T-helper 17 cell (primary cell): ENCODE measurements at places on chromosomes 7 and 10. TPM values are rescaled to one million over a fixed set of nuclear protein-coding genes. Genes with fewer than 3 reads are reported as not detected.

DNA sequence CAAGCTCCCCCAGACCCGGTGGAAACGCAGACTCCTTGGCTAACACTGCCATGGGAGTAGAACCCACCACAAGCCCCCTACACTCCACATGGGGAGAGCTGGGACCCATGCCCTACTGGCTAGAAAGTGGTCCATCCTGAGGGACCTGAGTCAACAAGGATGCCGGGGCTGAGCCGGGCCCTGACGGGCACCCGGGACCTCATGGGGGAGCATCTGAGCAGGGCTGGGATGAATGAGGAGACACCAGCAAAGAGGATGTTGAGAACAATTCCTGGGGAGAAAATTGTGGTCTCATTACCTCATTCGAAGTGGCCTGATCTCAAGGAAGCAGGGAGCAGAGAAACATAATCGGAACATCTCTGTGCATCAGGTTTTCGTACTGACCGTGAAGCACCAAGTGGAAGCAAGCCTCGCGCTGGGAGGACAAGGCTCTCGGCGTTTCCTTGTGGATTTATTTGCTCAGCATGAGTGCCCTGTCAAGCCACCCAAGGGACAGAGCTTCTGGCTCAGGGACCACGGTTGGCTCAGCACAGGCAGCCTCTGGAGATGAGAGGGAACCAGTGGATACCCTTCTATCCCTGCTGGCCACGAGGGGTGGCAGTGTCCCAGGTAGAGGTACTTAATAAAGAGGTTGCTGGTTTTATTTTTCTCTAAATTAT, 132.2 kb upstream of the FAM20C start:
- no peak for DNase-seq

DNA sequence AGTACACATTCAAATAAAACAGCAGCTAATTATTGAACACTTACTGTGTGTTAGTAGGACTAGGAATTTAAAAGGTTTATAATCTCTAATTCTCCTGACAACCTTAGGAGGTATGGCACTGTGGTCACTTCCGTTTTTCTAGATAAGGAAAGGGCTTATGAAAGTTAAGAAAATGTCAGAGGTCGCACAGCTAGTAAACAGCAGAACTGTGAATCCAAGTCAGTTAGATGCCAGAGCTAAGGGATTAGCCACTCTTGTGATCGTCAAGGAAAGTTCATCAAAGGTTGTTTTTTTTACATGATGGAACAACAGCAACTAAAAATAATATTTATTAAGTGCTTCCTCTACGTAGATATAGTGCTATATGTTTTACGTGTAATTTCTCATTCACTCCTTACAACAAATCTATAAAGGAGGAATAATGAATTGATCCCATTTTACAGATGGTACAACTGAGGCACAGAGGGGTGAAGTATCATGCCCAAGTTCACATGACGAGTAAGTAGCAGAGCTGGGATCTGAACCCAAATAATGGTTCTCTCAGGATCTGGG, 84.9 kb downstream of the NAMPT start:
- DNase-seq, result no peak

- DNase-seq, result no peak
Measured at GRCh38 chr10:97821308-97822038, 28.2 kb upstream of the GOLGA7B start.

DNA sequence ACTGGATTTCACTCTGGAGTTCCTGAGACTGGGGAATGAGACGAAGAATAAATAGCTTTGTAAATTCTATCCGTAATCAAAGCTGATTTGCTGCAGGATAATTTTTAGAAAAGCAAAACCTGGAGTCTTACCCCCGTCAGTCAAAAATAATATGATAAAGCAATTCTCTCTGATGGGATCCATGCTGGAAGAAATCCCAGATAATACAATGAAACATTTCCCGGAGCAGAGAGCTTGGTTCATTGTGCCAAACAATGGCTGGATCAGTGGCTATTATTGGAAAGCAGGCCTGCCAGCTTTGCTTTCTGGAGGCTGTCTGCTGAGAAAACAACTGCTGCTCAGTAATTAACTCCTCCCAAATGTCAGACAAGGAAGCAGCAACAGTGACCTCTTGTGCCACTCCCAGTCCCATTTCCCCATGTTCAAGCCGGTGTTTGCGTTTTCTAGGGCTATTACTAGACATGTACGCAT, 609.4 kb upstream of the PCDH15 start:
- no peak for DNase-seq

DNA sequence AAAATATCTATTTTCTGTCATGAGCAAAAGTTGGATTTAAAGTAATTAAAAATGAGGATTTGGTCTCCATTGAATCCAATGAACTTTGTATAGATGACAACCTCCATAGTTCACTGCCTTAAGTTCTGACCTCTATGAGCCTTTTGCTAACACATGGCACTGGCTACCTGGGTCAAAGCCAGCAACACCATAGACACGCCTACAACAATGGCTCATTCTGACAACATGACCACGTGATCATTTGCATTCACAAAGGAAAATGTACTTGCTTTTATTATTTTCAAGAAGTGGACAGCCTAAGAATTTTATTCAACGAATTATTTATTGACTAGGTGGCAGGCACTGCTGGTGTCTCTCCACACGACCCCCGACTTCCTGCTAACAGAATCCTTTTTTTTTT, 90.6 kb downstream of the CARD11 start:
- no peak for DNase-seq

DNA sequence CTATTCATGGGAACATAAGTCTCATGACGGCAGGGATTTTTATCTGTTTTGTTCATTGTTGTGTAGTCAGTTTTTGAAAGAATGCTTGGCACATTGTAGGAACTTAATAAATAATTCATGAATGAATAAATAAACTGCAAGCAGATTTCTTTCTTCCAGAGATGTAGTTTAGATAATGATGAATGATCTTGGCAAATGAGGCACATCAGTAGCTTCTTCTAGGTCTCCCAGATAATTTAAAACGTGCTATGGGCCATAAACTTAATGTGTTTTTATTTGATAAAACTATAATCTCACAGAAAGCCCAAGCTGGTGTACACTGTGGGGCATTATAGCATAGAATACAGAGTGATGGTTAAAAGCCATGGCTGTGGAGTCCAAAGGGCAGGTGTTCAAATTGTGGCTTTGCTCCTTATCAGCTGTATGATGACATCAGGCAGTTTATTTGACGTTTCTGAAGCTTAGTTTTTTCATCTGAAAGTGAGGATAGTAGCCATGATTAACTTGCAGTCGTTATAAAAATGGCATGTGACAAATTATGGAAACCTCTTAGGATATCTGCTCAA, 3.5 kb downstream of the MGAM start:
- no peak for DNase-seq

- DNase-seq, result no peak
Measured at GRCh38 chr7:74372511-74373111, 81.1 kb upstream of the GTF2IRD1 start.

GRCh38 chr7:96952974-96953391, 52.4 kb upstream of the DLX6 start:
- DNase-seq, result no peak

- no peak for DNase-seq
Measured at GRCh38 chr10:78460204-78460603, 426.5 kb downstream of the RPS24 start.

DNA sequence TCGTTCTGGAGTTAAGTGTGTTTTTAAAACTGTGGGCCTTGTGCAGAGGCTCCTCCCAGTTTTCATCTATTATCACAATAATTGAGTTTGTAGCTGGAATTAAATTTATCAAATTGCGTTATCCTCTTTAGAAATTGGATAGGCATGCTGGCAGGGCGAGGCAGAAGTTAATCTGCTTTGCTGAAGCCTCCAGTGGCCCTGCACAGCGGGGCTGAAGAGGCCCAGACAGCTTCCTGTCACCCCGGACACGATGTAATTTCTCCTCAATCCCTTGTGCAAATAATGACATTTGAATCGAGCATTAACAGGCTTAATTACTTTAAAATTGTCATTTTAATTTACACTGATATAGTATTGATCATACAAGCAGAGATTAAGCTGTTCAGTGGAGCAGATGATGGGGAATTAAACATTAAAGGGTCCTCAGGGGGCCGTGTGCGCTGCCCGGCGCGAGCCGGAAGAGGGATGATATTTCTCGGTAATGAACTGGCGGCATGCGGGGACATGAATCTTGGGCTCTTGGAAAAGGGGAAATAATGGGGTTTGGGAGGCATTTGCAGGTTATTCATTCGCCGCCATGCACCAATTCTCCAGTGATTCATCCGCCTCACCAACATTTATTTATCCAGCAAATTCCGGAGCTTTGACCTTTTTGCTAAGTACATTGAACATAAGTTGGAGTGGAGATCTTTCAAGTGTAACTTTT, 118.5 kb downstream of the NKX6-2 start:
- no peak for DNase-seq

GRCh38 chr7:698515-699475, 27.7 kb upstream of the DNAAF5 start:
- DNase-seq, result no peak

DNA sequence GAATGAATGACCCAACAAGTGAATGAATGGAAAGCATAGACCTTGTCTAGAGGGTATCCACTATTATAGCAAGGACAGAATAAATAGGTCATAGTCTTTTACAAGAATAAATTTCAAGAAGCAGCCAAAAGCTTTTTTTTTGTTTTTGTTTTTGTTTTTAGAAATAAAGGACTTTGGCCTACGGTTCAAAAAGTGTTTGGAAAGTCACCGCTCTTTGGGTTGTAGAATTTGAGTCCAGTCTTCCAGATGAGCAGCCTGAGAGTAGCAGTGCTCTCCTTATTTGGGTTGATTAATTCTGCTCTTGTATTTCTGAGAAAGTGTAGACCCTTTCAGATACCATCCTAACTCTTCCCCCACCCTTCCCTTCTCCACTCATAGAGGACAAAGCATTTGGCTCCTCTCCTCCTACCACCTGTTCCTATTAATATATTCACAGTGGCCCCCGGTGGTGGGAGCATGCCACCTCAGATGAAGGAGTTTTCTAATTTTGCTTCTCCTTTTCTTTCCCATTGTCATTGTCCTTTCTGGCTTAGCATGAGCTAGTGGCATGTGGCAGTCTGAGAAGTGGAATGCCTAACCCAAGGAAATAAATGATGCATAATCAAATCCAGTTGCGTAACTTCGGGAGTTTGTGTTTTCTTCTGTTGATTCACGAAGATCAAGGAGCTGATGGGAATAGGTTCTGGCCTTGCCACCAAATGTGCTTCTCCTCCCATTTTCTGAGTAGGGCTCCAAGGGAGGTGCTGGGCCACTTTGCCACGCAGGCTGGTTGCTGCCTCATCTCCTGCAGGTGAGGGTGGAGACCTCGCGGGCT, 114.7 kb downstream of the CHN2 start:
- DNase-seq, result no peak

DNA sequence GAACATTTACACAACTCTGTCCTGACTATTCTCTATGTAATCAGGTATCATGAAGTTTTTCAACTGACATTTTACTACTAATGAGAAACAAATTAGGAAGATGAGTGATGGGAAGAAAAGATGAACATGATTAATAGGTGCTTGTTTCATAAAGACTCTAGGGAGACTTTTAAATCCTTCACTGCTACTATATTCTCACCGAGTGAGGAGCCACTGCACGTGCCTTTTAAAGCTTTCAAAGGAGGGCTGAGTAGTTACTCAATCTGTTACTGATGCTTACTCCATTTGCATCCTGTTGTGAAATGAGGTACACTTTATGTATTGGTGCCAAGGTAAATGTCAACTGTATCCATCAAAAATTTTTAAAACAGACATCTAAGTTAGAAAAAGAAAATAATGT, 1.3 kb upstream of the COMMD3 start:
- DNase-seq, result no peak

DNA sequence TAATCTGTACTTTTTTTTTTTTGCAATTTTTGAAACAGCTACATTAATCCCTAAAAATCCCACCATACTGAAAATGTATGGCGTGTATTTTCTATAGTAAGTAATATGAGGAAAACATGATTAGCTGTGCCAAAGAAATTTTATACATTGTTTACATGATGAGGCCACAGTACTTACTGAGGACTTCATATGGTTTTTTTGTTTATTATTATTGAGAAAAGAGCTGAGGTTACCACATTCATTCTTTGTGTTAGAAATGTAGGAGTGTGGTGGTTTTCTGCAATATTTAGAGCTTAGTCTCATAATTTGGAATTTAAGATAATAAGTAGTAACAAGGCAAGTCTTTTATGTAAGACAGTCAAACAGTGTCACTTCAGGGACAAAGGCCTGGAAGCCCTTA, 45.1 kb downstream of the SLC25A40 start:
- DNase-seq, result no peak

DNA sequence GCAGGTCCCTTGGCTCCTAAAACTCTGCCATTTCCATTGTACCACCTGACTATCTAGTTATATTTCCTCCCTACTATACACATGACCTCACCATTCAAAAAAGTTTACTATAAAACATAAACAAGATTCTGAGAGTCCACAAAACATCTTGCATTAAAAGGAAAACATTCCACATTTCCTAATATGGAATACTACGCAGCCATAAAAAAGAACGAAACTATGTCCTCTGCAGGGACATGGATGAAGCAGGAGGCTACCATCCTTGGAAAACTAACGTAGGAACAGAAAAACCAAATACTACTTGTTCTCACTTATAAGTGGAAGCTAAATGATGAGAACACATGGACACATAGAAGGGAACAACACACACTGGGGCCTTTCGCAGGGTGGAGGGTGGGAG, 48.3 kb downstream of the SVIL start:
- no peak for DNase-seq

GRCh38 chr7:138125598-138126111, 49.4 kb downstream of the AKR1D1 start:
- DNase-seq, result no peak

DNA sequence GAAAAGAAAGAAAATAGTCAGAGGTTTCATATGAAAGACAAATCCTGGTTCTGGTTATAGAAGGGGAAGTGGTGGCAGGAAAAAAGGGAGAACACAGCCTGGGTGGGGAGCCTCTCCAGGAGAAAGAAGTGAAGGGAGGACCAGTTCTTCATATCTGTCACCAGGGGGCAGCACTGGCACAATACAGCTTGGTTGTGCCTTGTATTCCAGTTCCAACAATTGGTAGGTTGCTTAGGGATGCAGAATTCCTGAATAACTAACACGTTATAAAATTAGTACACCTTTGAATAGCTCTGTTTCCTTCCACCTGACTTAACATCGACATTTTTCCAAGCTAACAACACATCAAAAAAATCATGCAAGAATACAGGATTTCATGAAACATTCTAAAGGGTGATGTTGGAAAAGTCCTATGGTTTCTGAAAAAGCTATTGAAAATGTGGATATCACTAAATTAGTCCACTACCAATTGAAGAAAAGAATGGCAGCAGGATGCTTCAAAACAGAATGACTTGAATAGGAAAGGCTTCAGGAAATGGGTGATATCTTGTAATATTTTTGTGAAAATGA, 52.9 kb downstream of the CYP26A1 start:
- no peak for DNase-seq

DNA sequence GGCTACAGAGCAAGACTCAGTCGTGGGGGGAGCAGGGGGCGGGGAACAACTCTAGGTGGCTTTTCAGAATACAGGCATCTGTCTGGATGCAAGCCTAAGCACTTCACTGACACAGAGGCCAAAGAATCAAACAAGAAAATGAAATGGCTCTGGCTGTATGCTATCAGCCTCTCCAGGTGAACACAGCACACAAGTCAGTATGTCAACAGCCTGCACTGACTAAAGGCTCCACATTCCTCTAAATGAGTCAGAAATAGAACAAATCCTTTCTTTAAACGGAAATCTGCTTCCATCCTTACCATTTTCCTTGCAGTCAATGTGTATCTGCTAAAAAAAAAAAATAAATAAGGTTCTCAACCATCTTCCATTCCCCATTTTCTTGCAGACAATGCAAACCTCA, 88.3 kb downstream of the ARMH3 start:
- DNase-seq, result no peak

The ZNF117 gene
- total RNA-seq, result 1.4 TPM

The MKX gene
- total RNA-seq, result not detected

The ZNF37A gene
- 21.5 TPM for total RNA-seq

The ARHGAP19 gene
- 9.3 TPM for total RNA-seq

The C7orf25 gene
- total RNA-seq, result 1.9 TPM
